NCI-H1105 treated with DMSO at 0.1 percent for 48 hours (cell line): ENCODE measurements at places on chromosomes 2 and 18.
A peak's percentile ranks its signal among the peaks of the same experiment; 100 is the strongest.

GRCh38 chr2:101486994-101487393 is 12.1 kb upstream of the RFX8 start:
- DNase-seq = no peak

DNA sequence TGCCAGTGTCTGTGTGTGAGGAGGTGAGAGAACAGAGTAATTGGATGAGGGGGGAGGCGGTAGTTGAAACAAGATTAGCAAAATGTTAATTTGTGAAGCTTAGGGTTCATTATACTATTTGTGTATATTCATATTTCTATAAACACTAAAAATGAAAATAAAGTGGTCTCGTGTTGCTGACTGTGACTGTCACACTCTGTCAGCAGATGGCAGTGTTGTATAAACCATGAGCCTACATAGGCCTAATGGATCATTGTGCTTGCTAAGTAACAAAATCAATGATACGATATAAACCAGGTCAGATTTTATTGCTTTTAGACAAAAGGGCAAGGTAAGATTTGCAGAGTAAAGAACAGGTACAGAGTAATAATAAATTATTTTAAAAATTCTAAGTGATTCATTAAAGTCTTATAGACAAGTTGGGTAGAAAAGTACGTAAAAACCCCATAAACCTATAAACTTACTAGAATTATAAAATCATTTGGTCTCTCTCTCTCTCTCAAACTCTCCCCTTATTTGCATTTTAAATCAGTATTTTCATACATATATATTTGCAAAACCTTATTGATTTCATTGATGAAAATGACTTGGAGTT is 182.7 kb downstream of the RPIA start:
- DNase-seq = peak; percentile 32

GRCh38 chr2:14735696-14736095 is 103.2 kb downstream of the LRATD1 start:
- DNase-seq = no peak

DNA sequence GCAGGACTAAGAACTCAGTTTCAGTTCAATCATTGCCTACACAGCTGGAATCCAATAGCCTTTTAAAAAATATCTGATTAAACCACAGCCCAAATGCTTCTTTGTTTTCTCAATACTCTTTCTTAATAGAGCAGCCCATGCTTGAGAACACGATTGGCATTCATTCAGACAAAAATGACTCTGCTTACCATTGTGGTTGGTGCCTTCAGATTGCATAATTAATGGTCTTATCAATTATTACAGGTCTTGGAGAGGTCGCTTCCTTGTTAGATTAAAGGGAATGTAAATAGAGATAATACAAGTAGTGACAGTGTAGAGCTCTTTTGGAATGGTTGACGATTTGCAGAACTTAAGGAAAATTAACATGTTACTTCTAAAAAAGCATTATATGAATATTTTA is 107.2 kb downstream of the RNF152 start:
- DNase-seq = no peak

GRCh38 chr2:148819019-148819585 is 55.9 kb upstream of the KIF5C start:
- DNase-seq = no peak

DNA sequence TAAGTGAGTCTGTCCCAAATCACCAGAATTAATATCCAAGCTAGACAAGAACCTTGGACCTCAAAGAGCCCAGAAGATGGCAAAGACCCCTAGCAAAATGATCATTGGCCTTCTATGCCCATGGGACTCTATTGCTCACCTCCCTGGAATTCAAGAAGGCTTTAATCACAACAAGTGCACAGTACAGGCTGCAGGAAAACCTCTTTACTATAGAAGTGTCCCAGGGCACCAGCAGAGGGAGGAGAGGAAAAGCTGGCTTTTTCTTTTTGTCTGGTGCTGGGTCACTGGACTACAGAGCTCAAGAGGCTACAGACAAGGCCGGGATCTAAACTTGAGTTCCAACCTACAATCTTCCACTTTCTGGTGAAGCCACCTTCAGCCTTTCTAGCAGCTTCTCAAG is 88.3 kb upstream of the PPP1CB start:
- no peak for DNase-seq

- DNase-seq = no peak
Measured at GRCh38 chr18:59769129-59769865, 72.1 kb upstream of the CCBE1 start.

- DNase-seq = peak; percentile 61
Measured at GRCh38 chr2:134252092-134252750, 1.7 kb upstream of the MGAT5 start.

GRCh38 chr18:66136039-66136438 is 385.2 kb downstream of the CDH7 start:
- DNase-seq = no peak

GRCh38 chr2:139055202-139055601 is 275.0 kb upstream of the NXPH2 start:
- no peak for DNase-seq

DNA sequence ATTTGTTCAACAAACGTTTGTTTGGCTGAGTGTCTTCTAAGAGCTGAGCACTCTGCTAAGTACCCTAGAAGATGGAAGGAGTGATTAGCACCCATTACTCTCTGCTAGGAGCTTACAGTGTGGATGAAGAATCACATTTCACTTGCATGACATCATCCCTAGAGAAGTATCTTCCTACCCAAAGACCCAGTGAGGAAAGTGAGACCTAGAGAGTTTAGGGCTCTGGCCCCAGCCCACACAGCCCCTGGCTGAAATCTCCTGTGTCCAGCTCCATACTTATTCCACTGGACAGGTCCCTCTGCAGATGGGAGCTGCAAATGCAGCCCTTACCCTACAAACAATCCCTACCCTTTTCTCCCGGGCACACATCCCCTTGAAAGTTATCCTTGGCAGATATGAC is 26.8 kb upstream of the EPAS1 start:
- no peak for DNase-seq

- DNase-seq = peak; percentile 86
Measured at GRCh38 chr2:182818925-182819324, 47.5 kb downstream of the FRZB start.

GRCh38 chr18:2572171-2572569 is 813 bp downstream of the NDC80 start:
- DNase-seq = no peak

DNA sequence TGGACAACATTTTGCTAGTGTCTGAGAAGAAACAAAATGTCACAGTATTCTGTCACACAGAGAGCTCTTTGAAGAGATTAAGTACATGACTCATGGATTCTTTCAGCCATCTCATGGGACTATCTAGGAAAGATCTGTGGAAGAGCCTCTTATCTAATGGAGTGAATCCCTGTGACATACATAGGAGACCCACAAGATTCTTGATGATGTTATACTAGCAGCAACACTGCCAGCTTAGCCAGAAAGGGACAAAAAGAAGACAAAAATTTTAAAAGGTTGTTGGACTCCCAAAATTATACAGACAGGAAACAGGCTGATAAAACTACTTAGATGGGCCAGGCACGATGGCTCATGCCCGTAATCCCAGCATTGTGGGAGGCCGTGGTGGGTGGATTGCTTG is 143.3 kb upstream of the MGAT5 start:
- DNase-seq = no peak

- no peak for DNase-seq
Measured at GRCh38 chr2:72121153-72121552, 26.5 kb downstream of the CYP26B1 start.

DNA sequence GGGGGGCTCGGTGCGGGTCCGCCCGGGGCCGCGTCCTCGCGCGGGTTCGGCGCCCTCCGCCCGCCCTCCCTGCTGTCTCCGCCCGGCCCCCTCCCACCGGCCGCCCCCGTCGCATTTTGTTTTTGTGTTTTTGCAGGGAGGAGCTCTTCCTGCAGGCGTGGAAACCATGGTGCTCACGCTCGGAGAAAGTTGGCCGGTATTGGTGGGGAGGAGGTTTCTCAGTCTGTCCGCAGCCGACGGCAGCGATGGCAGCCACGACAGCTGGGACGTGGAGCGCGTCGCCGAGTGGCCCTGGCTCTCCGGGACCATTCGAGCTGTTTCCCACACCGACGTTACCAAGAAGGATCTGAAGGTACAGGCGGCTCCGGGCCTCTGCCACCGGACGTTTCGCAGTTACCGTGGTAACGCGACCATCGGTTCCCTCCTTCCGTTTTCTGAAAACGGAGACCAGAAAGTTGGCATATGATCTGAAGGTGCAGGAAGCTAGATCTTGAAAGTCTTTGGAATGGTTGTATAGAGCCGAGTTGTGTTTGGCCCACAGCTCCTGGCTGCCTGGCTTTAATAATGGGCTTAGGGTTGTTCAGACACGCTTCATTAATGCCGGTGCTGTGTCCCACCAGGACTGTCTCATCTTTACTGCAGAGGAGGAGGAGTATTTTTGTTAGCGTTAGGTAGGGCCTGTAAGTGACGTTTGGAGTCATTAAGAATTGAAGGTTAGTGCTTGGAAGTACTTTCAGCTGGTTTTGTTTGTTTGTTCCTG is 891 bp downstream of the KDM3A start:
- DNase-seq = peak; percentile 33

DNA sequence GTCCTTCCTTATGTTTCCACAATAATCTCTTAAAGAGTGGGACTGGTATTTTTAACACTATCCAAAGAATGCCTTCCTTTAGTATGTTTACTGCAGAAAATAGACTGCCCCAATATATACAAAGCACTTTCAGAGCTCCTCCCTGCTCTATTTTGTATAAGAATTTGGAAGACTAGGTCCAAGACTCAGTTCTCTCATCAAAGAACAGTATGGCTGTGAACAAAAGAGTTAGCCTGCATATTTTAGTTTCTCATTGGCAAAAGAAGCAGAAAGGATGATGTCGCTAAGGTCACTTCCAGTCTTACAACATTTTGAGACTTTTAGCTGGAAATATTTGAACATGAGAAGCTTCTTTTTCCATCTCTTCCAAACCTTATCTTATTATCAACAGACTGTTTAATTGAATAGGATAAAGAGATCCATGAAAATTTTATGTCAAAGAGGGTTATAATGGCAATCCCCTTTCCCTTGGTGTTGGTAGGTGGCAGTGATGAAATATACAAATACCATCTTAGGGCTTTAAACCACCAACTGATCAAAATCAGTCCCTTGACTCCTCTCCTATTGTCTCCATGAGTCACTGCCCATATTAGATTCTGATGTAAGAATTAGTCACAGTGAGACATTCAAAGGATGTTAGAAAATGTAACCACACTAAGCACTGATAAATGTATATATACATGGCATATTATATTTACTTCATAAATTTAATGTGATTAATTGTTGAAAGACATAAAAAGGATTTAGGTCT is 266.9 kb upstream of the DSEL start:
- no peak for DNase-seq

DNA sequence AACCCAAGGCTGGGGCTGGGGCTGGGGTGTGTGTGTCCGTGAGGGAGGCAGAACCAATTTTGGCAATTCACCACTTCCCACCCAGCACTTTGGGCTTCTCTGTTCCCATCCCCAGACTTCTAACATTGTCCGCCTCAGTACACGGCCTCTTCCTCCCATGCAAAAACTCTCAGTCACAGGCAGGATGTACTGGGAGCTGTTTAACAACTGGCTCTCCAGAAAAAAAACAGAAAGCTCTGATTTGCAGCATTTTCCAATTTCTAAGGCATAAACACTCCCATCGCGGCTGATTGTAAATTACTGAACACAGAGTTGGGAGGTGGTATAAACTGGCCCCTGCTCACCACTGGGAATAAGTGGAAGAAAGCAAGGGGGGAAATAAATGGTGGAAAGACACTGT is 73.1 kb upstream of the MAP4K3 start:
- no peak for DNase-seq
